ENCODE measurements at places on chromosomes 5 and 9.

- DNase-seq: no peak
Observed at GRCh38 chr9:136900988-136901515, 14.7 kb downstream of the TRAF2 start.

- no peak for DNase-seq
Observed at GRCh38 chr5:83118471-83118870, 41.1 kb downstream of the XRCC4 start.

- DNase-seq: no peak
Observed at GRCh38 chr5:85614489-85614888, 1003.3 kb upstream of the COX7C start.

DNA sequence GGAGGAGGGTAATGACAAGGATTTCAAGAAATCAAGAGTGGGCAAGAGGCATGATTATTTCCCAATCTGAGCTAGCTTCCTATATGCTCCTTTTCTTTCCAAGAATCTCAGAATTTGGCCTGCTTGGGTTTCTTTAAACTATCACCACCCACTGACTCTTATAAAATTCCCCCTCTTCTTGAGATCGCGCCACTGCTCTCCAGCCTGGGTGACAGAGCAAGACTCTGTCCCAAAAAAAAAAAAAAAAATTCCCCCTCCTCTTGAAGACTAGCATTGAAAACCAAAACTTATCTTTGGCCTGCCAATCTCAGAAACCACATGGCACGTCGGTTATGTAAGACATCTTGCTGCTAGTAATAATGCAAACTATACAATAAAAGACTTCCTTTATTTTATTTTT, 3.4 kb upstream of the DMXL1 start:
- no peak for DNase-seq

GRCh38 chr5:139817970-139818369, 22.4 kb downstream of the PSD2 start:
- no peak for DNase-seq

Measured in spleen (tissue), 13 donors.